Stimulated activated CD4-positive, alpha-beta T cell treated with anti-CD3 and anti-CD28 coated beads, Interleukin-1b, Interleukin-23, amount 100 ng/mL, for 24 hours (primary cell): ENCODE measurements at places on chromosomes 2 and 18.

GRCh38 chr2:186827862-186828492 is 21.0 kb downstream of the ZSWIM2 start:
- DNase-seq: no peak

- DNase-seq: no peak
Measured at GRCh38 chr2:174615871-174616436, 18.4 kb upstream of the WIPF1 start.

GRCh38 chr2:181234487-181234891 is 222.7 kb upstream of the ITGA4 start:
- no peak for DNase-seq

DNA sequence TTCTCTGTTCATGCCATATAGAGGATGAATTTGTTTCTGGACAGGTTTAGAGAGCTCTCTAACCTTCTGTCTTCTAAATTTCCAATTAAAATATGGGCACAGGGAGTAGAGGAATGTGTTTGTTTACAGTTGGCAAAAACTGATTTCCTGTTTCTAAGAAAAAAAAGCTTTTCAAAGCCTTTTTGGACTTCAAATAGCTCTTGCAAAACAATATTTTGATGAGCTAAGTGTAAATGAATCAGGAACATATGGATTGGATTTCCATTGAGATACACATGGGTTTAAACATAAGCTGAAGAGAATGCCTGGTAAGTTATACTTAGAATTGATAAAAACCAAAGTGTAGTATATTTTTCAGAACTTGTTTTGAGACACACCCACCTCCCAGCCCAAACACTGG is 677.5 kb downstream of the NYAP2 start:
- no peak for DNase-seq

- no peak for DNase-seq
Measured at GRCh38 chr2:215911301-215912085, 101.9 kb downstream of the MREG start.

DNA sequence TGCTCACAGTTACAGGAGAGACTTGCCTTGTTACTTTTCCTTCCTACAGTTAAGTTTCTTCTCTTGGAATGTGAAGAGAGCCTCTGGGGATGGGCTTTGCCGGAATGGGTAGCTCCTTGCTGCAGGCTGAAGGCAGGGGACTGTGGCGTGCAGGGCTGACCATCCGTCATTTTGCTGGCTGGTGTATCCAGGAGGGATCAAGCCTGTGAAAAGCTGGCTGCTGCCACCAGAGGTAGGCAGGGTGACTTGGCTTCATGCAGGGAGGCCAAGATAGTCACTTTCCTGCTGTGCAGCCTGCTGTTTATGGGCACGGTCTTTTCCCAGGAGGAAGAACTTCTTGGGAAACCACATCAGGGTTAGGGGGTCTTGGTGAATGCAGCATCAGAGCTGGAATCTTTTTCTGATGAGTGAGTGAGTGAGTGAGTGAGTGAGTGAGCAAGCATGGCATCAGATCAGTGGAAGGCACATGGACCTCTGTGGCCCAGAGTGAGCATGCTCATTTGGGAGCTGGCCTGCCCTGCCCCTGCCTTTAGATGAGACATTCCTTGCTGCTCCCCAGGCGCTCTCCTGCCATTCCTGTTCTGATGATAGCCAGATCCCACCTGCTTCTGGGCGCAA is 33.0 kb downstream of the FHOD3 start:
- DNase-seq: no peak

DNA sequence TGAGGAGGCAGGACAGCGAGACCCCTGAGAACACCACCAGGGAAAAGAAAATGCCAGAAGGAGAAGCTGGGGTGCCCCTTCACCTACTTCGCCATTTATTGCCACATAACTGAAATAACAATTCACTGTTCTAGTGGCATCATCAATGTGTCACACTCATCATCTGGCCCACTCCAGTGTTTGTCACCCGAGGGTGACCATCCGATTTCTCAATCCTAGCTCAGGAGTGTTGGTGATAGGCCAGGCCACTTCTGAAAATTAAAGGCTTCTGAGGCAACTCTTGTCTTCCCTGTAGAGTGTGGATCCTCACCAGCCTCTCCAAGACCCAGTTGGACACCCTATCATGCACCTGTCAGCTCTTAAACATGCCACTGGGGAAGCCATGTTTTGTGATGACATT is 62.9 kb upstream of the BZW1 start:
- DNase-seq: no peak

DNA sequence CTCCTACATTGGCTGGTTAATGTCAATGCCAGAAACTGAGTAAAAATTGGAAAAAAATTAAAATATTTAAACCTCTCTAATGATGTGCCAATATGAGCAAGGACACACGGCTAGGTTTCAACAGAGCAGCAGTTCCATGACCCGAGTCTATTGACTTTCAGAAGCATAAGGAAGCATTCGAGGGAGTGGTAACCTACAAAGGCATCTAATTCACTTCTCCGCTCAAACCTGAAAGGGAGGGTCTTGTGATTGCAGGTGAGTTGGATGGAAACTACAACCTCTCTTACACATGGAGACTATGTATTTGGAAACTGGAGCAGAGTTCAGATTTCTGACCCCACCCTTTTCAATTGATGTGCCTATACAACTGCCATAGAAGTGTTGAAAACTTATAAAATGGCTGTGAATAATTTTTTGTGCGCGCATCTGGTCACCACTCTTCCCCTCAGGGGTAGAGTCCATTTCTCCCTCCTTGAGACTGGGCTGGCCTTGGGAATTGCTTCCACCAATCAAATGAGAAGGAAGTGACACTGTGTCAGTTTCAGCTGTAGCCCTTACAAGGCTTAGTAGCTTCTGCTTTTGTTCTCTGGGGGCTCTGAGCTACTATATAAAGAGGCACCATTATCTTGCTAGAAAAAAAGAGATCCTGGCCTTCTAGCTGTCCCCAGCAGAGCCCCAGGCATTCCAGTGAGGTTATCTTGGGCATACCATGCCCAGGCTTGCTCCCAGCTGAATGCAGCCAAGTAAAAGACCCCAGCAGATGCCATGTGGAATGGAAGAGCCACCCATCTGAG is 278.0 kb downstream of the EPHA4 start:
- DNase-seq: no peak

DNA sequence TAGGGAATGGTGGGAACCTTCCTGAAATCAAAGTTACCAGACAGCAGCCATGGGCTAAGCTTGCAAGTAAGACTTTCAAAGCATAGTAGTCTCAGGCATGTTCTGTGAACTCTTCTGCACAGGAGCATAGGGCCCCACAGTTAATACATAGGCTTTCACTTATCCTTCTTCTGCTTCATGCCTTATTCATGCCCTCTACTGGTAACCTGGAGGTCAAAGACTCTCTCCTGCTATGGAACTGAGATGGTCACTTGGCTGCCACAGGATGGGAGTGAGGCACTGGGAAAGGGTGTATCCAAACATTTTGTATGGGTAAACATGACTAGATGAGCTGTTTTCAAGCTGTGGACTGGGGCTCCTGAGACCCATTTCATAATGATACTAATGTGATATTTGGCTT is 49.1 kb upstream of the ZNF638 start:
- DNase-seq: no peak

- no peak for DNase-seq
Measured at GRCh38 chr2:27871802-27872201, 18.4 kb downstream of the RBKS start.

DNA sequence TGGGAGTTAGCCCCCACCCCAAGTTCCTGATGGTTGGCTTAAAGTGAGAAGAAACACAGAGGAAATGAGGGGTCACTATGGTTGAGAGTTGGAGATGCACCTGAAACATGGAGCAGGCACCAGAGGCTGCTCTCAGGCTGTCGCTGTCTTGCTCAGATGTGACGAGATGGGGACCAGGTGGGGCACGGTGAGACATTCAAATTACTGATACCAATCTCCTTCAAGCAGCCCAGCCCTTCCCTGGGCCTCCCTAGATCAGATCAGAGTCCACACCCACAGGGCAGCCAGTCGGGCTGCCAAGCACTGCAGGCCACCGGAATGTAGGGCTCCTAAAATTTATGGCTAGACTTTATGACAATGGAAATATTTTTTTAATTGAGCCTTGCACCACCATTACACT is 176.6 kb downstream of the CELF4 start:
- DNase-seq: no peak

- no peak for DNase-seq
Measured at GRCh38 chr2:239791526-239792404, 233.4 kb downstream of the NDUFA10 start.

DNA sequence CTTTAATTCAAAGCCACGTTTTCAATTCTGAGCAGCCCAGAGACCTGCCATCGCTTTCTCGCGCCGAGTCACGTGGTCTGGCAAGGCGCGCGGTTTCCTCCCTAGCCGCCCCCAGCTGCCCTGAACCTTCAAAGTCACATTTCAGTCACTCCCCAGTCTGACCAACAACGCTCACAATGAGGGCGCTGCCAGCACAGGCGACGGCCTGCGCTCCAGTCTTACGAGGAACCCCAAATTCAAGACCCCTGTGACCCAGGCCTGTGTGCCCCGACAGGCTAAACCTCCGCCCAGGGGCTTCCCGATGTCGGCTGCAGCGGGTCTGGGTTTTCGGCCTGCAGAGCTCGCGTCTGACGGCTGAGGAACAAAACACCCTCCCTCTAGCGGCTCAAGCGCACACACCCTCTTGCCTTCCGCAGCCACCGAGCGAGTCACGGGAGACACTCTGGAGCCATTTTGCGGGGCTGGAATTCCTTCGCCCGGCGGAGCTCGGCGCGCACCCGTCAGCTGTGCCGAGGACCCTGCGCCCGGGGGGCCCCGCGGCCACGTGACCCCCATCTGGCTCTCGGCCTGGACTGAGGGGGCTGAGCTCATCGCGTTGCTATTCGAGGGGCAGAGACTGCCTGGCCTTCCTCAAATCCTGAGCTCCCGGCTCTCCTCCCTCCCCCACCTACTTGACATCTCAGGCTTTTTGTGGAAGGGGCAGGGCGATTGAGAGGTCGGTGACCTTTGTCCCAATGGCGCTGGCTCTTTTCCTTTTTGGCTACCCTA is 69.9 kb upstream of the ITGB6 start:
- DNase-seq: peak; percentile 48

- DNase-seq: no peak
Measured at GRCh38 chr2:45889620-45890370, 238.3 kb downstream of the PRKCE start.

- no peak for DNase-seq
Measured at GRCh38 chr18:3794537-3795348, 344.8 kb downstream of the TGIF1 start.

DNA sequence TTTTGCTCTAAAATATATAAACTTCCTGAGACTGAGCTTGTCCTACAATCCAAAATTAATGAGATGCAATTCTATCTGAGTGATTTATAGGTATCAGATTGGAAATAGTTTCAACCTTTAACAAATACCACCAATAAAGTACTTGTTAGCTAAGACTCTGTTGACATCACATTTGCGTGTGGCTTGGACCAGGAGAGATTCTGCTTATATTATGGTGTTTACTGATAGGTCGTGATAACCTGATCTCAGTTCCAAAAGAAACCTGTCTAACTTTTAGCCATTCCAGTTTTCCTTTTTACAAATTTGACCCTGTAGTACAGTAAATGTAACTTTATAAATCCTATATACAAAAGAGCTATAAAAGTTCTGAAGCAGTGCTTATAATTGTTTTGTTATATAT is 78.4 kb upstream of the ABCA12 start:
- DNase-seq: no peak

DNA sequence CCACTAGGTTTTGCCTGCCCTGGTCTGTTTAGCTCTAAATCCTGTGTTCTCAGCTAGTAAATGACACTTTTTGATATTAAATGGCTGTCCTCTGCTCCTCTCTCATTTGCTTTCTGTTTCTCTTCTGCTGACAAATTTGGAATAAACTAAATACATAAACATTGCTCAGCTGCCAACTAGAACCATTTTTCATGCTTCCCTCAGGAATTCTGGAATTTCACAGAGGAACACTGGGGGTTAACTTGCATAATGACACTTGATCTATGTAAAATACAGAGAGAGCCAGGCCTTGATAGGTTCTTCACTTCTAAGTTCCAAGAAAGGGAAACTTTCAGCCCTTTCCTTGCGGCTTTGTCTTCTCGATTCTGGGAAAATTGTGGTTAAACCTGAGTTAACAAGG is 450.6 kb upstream of the ST6GAL2 start:
- DNase-seq: no peak

DNA sequence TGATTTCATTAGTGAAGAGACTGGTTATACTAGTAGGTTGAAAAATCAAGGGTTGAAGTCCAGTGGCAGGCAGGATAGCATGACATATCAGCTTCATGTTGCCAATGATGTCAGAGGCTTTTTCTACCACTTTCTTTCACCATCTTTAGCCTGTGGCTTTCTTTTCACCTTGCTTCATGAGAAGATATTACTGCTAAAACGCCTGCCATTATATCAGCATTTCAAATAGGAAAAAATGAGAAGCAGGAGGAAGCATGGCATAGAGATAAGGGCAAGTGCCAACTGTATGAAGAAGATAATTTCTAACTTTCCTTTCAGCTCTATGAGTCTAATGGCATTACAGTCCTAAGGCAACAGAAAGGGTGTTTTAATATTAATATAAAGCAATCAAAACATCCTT is 270.2 kb upstream of the SYT4 start:
- no peak for DNase-seq

GRCh38 chr2:236600892-236601291 is 31.3 kb downstream of the ACKR3 start:
- DNase-seq: no peak

DNA sequence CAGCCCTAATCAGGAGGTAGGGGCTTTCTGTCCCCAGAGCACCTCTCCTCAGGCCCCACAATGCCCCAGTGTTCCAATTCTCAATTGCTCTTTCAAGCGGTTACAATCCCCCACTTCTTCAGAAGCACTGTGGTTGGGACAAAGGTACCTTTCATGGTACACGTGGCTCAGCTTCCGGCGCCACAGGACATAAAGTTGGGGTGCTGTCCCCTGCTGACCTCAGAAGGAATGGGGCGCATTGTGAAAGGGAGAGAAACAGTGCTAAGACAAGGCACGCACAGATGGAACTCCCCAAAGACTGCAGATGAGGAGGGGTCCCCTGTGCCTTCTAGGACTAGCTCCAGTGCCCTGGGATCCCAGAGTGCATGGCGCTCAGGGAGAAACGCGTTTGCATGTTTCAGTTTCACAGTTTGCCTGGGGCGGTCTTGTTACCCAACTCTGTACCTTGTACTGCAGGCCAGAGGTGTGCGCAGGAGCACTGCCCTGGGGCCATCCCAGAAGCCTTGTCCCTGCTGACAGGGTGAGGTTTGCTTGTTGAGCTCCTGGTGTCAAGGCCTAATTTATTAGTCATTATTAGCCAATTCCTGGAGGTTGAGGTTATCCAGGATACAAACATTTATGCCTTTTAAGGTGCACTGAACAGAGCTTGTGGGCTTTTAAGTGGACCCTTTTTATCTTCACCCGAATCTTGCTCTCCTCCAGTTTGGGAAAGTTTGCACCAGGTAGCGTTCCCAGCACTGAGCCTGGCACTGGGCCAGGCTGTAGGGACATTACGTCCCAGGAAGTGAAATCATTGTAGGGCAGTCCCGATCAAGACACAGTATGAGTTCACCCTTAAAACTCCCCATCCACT is 7.6 kb downstream of the CNDP1 start:
- DNase-seq: no peak

- DNase-seq: no peak
Measured at GRCh38 chr18:60060578-60060977, 160.8 kb downstream of the PMAIP1 start.
